Kidney (tissue), 22 donors: ENCODE measurements at places on chromosomes 7 and 10. TPM values are rescaled to one million over a fixed set of nuclear protein-coding genes. Genes with fewer than 3 reads are reported as not detected.

DNA sequence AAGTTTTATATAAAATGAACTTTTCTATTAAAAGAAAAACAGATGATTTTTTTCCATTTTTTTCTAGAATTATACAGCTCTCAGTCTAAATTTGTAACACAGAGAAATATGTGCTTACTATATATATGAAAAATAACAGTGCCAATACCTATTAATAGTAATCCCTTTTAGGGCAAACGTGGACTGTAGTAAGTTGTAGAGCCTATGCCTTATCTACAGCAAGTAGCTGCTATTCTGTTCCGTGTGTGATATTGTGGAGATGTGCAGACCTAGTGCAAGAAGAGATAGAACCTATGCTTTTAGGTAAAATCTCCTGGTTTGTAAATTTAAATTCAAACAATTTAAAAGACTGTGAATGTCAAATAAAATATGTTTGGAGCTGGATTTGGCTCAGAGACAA lies 72.9 kb downstream of the FAS start:
- no peaks in the 10 kb centered on the region for H3K36me3 ChIP-seq
- H3K4me1 ChIP-seq: no peaks in the 10 kb centered on the region
- no peak overlapping the region for H3K27ac ChIP-seq
- H3K27me3 ChIP-seq: no peaks in the 10 kb centered on the region
- no peak overlapping the region for H3K4me3 ChIP-seq

DNA sequence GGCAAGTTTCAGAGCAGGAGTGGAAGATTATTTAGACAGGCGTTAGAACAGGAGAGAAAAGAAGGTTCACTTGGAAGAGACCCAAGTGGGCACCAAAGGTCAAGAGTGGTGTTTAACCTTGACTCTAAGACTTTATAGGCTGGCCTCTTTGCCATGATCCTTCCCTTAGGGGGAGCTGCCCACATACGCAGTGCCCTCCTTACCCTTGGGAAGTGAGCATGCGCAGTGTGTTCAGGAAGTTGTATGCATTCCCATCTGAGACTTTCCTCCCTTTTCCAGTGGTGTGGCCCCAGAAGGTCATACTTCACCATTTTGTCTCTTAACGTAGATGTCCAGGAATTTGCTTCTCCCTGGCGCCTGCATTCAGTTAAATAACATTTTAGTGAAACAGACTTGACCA lies 95.8 kb downstream of the CXCL12 start:
- H3K4me3 ChIP-seq: no peak overlapping the region
- no peaks in the 10 kb centered on the region for H3K27me3 ChIP-seq
- DNase-seq: no peak
- no peaks in the 10 kb centered on the region for H3K36me3 ChIP-seq
- no peak overlapping the region for H3K27ac ChIP-seq

- no peak for DNase-seq
- no peaks in the 10 kb centered on the region for H3K4me1 ChIP-seq
- H3K36me3 ChIP-seq: no peaks in the 10 kb centered on the region
- H3K27me3 ChIP-seq: no peaks in the 10 kb centered on the region
- no peak overlapping the region for H3K4me3 ChIP-seq
These were observed 1154.8 kb downstream of the GATA3 start for GRCh38 chr10:9209105-9209798.

DNA sequence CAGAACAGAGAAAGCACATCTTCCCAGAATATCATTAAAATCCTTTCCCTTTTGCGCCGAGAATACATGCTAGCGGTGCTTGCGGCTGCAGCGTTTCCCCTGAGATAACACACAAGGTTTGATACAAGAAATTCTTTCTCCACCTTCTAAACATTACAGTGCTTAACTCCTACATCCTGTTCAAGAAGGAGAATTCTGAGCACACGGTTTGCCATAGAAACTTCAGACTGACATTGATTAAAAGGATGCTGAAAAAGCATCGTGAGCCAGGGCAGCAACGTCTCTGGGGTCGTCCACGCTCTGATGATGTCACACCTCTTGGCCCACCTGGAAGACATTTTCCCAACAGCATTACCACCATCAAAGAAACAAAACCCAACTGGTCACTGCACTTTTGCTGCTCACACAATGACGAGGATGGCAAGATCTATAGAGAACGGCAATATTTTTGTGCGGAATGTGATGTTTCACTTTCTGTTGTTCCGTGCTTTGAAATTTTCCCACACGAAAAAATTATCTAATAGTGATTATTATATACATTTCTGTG lies 27.0 kb upstream of the PRSS1 start:
- H3K4me3 ChIP-seq: no peak overlapping the region
- H3K27me3 ChIP-seq: no peaks in the 10 kb centered on the region
- H3K4me1 ChIP-seq: no peaks in the 10 kb centered on the region
- no peak overlapping the region for H3K27ac ChIP-seq

- H3K4me3 ChIP-seq: no peak overlapping the region
- H3K4me1 ChIP-seq: no peaks in the 10 kb centered on the region
- no peak for DNase-seq
- H3K27ac ChIP-seq: no peak overlapping the region
These were observed 162.6 kb upstream of the AGR3 start for GRCh38 chr7:17044396-17044795.

- H3K4me1 ChIP-seq: no peaks in the 10 kb centered on the region
- H3K27ac ChIP-seq: no peak overlapping the region
These were observed 96.5 kb downstream of the MYL10 start for GRCh38 chr7:101532400-101533102.

The PTF1A gene
- total RNA-seq: not detected

The GRID2IP gene
- 0.76 TPM for total RNA-seq

The IDE gene
- total RNA-seq: 40.5 TPM

The PSD gene
- total RNA-seq: 2.2 TPM
